Breast epithelium (tissue), 4 donors: ENCODE measurements at places on chromosomes 6 and 20.

GRCh38 chr6:113442040-113442439, 415.1 kb upstream of the MARCKS start:
- DNase-seq = no peak

- DNase-seq = no peak
Observed at GRCh38 chr6:161292650-161293281, 18.9 kb upstream of the AGPAT4 start.

- DNase-seq = no peak
Observed at GRCh38 chr6:63742060-63742459, 106.5 kb downstream of the PHF3 start.

GRCh38 chr6:4762294-4762693, 13.9 kb upstream of the CDYL start:
- no peak for DNase-seq

DNA sequence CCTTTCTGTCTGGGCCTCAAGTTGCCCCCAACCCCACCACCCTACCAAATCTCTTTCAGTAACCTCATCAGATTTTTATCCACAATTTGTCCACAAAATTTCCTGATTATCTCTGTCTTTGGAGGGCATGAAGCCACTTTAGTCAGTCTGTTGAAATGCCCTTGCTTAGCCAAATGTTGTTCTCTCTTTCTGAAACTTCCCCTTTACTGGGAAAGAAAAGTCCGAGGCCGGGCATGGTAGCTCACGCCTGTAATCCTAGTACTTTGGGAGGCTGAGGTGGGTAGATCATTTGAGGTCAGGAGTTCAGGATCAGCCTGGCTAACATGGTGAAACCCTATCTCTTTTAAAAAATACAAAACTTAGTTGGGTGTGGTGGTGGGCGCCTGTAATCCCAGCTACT, 33.8 kb downstream of the TOMM6 start:
- no peak for DNase-seq

- no peak for DNase-seq
Observed at GRCh38 chr20:57383447-57384347, 7.5 kb upstream of the RBM38 start.

DNA sequence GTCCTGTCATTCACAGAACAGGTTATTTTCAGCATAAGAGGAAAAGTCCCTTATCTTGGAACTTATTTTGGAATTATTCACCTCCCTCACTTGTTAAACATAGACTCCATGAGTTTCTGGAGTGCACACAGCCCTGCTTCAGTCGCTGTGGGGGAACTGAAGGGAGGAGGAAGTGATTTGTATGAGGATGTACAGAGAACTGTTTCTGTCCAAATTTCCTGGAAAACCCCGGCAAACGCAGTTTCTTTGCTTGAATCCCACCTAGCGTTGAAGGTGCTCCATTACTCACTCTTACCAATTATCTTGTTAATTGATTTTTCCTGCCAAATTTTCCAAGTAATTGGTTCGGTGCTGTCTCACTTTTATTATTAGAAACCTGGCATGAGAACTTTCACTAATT, 78.0 kb upstream of the AGPAT4 start:
- no peak for DNase-seq

DNA sequence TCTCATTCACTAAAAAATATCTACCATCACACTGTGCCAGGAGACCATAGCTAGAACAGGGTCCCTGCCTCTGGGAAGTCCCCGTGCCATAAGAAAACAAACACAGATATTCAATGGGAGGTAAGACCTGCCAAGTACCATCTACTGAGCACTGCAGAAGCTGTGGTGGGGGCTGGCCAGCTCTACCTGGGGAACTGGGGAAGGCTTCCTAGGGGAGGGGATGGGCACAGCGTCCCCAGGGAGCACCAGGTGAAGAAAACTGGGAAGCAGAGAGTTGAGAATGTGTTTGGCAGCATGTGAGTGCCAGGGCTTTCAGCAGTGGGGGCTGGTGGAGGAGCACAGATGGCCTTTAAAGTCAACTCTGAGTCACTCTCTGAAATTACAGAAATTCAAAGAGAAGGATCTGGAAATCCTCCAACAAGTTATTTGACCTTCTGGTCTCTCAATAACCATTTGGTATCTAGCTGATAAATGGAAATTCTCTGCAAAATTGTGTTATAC, 85.2 kb downstream of the SHLD1 start:
- DNase-seq = no peak

GRCh38 chr20:61753316-61753942, 312.3 kb downstream of the TAF4 start:
- no peak for DNase-seq

- no peak for DNase-seq
Observed at GRCh38 chr6:71250099-71250602, 38.5 kb upstream of the OGFRL1 start.

- no peak for DNase-seq
Observed at GRCh38 chr6:169714178-169714577, 10.1 kb downstream of the PHF10 start.

GRCh38 chr20:47054945-47055344, 160.3 kb downstream of the EYA2 start:
- DNase-seq = no peak

DNA sequence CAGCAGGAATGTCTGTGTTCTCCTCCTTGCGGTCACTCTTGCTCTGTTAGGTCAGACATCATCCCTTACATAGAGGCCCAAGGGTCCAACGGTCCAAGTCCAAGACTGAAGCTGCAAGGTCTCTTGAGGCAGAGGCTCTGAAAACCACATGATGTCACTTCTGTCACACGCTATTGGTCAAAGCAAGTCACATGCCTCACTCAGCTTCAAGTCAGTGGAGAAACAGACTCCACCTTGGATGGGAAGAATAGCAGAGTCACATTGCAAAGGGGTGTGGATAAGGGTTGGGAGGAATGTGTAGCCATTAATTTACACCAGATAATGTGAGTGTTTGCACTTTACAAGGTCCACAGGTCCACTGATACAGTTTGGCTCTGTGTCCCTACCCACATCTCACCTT, 17.5 kb downstream of the SLC52A3 start:
- no peak for DNase-seq

- DNase-seq = no peak
Observed at GRCh38 chr6:144406796-144407195, 121.7 kb downstream of the UTRN start.

DNA sequence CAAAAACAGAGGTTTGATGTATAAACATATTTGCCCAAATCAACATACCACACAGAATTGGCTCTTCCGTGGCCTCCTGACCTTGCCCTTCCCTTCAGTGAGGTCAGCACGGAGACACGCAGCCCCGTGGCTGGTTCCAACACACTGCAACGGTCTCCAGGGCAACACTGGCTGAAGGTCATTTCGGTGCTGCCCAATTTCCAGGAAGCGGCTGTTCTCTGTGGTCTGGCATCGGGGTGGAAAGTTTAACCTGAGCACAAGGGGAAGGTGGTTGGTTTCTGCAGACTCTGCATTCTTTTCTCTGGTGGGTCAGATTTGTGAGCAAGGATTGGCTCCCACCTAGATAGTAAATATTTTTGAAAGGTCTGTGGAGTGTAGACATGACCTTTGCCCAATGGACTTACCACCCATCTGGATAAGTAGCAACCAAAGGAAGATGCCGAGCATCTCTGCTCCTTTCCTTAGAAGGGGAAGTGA, 177.6 kb upstream of the PHACTR1 start:
- DNase-seq = no peak

GRCh38 chr6:88179692-88180091, 13.5 kb upstream of the CNR1 start:
- DNase-seq = no peak

GRCh38 chr20:40486297-40486696, 202.7 kb downstream of the MAFB start:
- DNase-seq = no peak

- no peak for DNase-seq
Observed at GRCh38 chr6:89023591-89024441, 56.7 kb upstream of the PNRC1 start.

- DNase-seq = no peak
Observed at GRCh38 chr6:156825475-156825874, 48.3 kb downstream of the ARID1B start.

- peak; percentile 55 for DNase-seq
Observed at GRCh38 chr6:109690373-109690736, 647 bp downstream of the AK9 start.

- DNase-seq = no peak
Observed at GRCh38 chr6:123276546-123276980, 280.5 kb downstream of the CLVS2 start.

DNA sequence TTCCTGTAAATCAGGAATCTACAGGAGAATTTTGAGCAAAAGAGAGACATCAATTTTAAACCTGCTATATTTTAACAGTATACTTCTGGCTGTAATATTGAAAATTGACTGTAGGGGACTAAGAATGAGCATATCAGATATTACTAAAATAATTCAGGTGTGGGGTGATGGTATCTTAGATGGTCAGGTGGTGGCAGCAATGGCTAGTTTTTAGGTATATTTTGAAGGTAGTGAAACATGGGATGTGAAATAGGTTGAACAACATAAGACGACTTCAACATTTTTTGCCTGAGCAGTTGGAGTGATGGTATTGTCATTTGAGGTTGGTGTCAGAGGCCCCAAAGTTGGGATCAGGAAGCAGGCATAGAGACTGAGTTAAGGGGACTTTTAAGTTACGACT, 32.1 kb downstream of the FAM83B start:
- no peak for DNase-seq

DNA sequence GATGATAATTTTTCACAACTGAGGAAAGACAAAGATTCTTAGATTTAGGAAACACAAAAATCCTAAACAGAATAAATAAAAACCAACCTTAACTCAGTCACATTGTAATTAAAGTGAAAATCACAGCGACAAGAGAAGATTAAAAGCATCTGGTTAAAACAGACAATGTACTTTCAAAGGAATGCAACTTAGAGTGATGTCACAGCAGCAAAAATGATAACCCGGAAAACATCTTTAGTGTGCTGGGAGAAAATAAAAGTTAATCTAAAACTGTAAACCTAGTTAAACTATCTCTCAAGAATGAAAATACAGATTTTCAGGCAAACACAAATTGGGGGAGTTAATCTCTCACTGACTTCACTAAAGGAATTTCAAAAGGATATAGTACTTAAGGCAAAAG, 76.8 kb upstream of the OGFRL1 start:
- DNase-seq = no peak

DNA sequence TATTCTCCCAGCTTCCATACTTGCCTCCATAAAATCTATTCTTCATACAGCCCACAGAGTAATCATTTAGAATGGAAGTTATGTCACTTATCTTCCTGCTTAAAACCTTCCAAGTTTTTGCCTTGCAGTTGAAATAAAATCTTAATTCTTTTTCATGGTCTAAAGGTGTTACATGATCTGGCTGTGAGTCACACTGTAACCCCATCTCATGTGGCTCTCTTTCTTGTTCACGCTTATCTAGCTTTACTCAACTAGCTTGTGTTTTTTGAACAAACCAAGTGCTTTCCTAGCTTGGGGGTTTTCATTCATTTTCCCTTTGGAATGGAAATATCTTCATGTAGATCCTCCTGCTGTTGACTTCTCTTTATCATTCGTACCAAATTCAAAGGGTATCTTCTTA, 23.6 kb upstream of the THEMIS start:
- no peak for DNase-seq

- no peak for DNase-seq
Observed at GRCh38 chr6:57013521-57013926, 33.0 kb upstream of the KIAA1586 start.
